GM12892 (cell line): ENCODE measurements at places on chromosomes 12 and 14.

DNA sequence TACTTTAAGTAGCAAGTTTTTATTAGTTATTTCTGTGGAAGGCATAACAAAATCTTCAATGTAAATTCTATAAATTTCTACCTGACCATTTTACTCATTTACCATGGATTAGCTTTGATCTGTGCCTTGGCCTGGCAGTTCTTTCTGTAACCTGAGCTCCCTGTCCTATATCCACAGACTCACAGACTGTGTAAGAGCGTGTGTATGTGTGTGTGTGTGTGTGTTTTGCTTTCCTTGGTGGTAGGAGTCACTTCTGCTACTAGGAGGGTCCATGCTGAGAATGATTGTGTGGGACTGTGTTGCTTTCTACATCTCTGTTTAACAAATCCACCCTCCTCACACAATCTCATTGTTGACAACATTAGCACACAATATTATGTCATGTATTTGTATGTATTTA lies 221.2 kb upstream of the PELI2 start:
- DNase-seq, result no peak

GRCh38 chr12:6231359-6232268 lies 31.4 kb downstream of the CD9 start:
- no peak for DNase-seq

- DNase-seq, result no peak
Observed at GRCh38 chr12:9605483-9605882, 2.2 kb downstream of the KLRB1 start.

DNA sequence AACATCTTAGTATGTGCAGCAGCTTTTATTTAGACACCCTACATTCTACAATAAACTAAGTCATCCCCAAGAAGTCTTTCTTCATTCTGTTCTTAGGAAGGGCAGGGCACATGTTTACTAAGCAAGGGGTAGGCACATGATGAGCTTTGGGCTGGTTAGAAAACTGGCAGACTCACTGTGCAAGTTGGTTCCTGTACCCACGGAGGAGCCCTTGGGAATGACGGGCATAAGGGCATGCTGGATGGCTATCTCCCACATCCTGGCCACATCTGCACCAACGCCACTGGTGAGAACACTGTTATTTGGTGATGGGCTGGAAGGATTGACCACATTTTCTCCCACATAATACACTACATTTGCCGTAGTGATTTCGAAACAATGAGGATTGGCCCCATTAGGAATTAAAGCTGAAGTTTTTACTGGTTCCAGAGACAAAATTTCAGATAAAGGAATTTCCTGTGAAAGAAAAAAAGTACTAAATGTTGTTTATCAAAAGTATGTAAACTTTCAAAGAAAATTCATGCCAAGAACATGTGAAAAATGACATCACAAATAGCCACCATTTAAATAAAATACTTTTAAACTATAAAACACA lies 297.0 kb downstream of the PRKD1 start:
- no peak for DNase-seq

- DNase-seq, result no peak
Observed at GRCh38 chr12:6471989-6472360, 1.5 kb upstream of the VAMP1 start.

- DNase-seq, result no peak
Observed at GRCh38 chr12:75766263-75767160, 255.1 kb upstream of the KRR1 start.

DNA sequence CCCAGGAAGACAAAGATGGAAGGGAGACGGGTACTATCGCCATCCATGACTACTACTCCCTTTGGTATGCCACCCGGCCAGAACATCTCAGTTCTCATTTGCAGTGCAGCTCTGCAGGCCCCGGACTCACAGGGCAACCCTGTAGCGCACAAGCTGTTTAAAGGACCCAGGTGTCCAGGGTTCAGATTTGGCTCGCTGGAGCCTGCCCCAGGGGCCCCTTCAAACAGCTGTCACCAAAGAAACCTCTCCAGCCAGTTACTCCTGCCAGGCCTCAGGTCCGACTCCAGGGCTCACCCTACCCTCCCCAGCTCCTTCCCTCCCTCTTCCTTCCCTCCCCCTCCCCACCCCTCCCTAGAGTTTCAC lies 5.5 kb upstream of the CHD4 start:
- DNase-seq, result no peak

DNA sequence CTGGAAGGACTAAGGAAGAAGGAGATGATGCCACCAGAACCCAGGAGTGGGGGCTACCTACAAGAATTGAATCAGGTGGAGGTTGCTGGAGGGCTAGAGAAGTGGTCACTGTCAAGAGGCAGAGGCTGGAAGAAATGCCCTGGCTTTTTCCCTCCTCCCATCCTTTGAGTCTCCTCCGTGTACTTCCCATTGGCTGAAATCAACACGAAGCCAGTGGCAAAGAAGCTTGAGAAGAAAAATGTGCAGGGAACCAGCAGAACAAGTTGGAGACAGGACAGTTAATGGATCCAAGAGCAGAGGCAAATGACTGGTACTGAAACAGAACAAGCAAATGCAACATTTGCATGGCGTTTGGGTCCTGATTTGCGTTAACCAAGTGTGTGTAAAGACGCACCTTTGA lies 9.1 kb upstream of the FBLN5 start:
- DNase-seq, result no peak

DNA sequence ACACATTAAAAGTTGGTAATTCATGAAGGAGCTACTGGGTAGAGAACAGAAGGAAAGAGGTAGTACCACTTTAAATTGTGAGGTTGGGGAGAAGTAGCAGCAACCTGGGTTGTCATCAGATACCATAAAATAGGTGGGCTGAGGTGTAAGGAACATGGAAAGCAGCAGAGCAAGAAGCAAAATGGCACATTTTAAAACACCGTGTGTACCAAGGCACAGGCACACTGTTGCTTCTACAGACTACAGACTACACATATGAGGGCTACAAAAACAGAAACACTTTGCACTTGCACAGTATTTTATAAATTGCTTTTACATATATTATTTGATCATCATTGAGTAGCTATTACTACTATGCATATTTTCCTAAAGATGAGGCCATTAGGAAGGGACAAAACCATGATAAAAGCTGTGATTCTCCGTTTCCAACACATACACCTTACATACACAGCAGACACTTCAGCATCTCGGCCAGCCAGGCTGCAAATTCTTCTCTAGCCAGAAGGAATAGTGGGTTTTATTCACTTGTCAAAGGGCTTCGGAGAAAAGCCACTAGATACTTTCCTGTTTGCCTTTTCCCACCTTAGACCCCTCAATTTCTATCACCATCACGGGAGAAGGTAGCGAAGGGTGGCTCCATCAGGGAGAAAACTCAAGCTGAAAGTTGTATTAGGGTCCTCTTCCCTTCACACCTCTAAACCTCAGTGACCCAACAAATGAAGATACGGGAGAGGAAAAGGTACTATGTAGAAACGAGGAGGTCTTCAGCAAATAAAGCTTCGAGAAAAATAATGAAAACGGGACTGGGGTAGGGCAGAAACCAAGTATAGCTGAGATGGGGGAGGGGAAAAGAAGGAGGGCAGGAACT lies 1.6 kb downstream of the PYM1 start:
- DNase-seq, result no peak

GRCh38 chr12:119956047-119956446 lies 33.0 kb upstream of the BICDL1 start:
- no peak for DNase-seq
